Activated CD8-positive, alpha-beta memory T cell treated with anti-CD3 and anti-CD28 coated beads, Interleukin-2, amount 10 ng/mL, durations not matched to agents 7 days and 5 days (primary cell): ENCODE measurements at places on chromosomes 5 and 9.
A peak's percentile ranks its signal among the peaks of the same experiment; 100 is the strongest.

- no peak for DNase-seq
Measured at GRCh38 chr5:144100702-144101101, 69.8 kb downstream of the YIPF5 start.

- no peak for DNase-seq
Measured at GRCh38 chr5:93603793-93604643, 21.0 kb downstream of the NR2F1 start.

DNA sequence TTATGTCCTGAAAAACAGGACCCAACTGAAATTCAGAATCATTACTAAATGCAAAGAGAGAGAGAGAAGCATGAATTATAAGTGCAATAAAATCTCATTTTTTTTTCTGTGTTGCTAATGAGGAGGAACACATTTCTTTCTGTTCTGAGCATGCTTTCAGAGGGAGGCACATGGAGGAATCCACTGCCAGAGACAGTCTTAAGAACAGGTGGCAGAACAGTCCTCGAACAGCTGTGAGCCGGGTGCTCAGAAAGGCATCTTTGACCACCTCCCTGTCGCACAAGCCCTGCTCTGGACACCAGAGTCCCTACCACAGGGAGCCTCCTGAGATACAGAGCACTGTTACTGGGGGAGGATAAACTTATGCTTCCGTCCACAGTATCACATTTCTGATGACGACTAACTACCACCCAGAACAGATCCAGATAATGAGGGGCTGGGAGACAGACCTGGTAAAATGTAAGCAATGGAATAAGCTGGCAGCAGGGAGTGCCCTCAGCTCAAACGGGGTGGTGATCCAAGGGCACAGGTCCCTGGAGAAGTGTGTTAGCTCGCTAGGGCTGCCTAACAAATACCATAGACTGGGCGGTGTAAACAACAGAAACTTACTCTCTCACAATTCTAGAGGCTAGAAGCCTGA lies 134.0 kb downstream of the SLC1A3 start:
- no peak for DNase-seq

GRCh38 chr5:145539201-145539600 lies 295.9 kb downstream of the PRELID2 start:
- DNase-seq: no peak

DNA sequence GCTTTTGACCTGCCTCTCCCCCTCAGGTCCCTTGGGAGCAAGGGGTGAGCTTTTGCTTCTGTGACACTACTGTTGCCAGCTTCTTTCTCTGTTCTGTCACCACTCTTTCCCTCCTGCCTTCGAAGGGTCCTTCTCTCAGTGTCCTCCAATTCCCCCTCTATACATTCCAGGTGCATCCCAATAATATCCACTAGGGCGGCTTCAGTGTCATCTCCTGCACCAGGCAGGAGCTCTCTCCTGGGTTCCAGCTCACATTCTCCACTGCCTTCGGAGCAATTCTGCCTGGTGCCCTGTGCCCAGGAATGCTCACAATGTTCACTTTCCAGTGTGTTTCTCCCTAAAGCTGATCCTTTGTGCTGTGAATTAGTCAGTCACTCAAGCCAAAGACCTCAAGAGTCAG lies 83.9 kb upstream of the CXCL14 start:
- DNase-seq: no peak

DNA sequence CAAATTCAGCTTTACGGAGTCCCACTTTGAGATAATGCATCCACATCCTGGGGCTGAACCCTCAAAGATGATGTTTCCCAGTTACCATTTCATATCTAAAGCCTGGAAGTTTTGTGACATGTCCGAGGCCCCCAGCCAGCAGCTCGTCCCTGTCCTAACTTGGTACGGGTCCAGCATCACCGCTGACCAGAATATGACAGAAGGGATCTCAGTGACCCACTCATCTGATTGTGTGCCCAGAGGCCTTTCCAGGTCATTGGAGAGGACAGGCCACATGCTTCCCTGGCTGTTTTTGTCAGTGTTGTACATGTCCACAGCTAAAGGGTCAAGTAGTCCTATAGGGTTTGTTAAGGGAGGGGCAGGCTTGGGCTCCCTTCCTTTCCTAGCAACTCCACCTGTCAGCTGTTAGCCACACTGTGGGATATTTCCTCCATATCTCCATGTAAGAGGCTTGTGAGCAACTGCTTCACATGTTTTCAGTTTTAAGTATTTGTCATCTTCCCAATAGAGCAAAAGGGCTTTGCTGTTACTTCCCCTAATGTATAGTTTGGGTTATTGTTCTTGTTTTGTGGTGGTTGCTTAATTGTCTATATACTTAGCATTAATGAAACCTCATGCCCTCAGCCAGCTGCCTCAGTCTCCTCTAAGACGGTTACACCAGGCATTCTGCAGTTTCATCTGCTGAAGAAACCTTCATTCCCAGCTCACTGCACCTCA lies 33.4 kb downstream of the SECISBP2 start:
- DNase-seq: no peak

DNA sequence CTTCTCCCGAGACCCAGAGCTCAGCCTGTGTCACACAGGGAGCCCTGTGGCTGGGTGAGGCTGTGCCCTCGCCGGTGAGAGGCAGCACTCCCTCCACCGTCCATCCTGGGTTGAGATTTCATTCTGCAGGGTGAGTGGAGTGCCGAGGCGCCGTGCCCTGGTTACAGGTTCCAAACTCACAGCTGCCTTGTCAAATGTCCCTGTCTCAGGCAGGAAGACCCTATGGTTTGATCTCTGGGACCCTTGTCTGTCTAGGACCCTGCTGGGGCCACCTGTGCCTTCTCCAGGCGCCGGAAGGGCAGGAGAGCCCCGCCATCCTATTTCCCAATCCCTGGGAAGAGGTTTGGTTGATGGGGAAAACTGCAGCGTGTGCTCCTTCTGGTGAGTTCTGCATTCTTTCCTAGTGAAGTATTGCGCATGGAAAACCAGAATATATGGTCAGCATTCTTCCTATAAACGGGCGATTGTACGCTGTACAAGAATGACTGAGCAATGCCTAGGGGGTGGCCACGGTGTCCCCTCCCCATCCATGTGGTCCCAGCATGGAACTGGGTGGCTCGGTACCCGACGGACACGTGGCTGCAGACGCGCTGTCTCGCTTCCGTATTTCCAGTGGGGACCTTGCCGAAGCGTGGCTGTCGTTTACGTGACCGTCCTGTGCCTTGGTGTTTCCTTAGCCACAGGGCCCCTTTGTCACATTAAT lies 95.9 kb upstream of the COL5A1 start:
- no peak for DNase-seq

DNA sequence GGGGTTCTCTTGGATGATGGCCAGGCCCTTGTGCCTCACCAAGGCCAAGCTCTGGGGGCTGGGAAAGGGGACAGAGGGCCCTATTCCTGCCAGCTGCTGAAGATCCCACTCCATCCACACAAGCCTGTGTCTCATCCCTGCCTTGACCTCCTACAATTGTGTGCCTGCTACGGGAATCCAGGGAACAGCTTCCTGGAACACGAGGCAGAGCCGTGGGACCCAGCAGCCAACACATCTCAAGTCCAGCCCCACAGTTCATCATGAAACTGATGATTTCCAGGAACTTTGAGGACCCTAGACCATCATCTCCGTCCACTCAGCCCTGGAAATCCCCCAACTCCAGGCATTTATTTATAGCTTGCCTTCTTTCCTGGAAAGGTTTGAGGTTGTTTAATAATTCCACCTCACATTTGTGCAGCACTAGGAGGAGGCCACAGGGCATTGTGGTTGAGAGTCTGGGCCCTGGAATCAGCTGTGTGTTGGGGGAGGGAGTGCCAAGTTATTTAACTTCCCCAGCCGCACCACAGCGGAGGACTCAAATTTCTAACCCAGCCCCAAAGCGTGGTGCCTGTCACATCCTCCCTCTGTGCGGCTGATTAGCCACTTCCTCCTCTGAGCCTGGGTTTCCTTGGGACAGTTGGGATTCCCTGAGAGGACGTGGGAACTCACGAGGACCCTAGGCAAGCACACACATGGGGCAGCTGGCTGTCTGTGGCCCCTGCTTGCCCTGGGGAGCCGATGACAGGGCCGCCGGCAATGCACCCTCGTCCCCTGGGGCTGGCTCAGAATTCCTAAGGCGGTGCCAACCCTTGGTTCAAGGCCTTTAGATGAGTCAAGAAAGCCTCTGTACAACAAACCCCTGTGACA lies 58.2 kb upstream of the GGTA1 start:
- DNase-seq: peak; percentile 67

DNA sequence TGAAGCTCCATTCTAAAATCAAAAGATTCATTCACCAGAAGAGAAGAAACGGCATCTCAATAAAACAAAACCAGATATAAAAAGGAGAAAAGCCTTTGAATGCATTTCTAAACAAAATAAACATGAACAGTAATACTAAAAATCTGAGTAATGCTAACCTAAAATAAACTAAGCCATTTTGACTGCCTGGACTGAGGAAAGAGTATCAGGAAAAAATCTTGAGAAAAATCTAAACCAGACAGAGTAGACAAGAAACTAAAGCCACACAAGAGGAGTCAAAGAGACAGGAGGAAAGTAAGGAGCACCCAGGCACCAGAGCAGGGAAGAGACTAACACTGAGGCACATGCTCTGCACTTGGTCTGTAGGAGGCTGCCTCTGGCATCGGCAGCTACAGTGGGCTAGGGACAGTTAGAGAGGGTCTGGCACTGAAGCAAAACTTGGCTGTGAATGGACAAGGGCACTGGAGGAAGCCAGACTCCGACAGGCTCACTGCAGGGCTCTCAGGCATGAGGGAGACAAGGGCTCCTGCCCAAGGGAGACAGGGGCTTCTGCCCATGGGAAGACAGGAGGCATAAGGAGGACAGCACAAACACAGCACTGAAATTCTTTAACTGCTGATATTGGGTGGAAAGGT lies 50.2 kb downstream of the DROSHA start:
- no peak for DNase-seq
